ENCODE measurements at places on chromosomes 3 and 15.

GRCh38 chr3:143083781-143084180 is 35.8 kb upstream of the CHST2 start:
- no peak for DNase-seq

- no peak for DNase-seq
Observed at GRCh38 chr3:178483704-178484103, 52.5 kb upstream of the KCNMB2 start.

- no peak for DNase-seq
Observed at GRCh38 chr15:64311566-64311965, 44.4 kb downstream of the CSNK1G1 start.

DNA sequence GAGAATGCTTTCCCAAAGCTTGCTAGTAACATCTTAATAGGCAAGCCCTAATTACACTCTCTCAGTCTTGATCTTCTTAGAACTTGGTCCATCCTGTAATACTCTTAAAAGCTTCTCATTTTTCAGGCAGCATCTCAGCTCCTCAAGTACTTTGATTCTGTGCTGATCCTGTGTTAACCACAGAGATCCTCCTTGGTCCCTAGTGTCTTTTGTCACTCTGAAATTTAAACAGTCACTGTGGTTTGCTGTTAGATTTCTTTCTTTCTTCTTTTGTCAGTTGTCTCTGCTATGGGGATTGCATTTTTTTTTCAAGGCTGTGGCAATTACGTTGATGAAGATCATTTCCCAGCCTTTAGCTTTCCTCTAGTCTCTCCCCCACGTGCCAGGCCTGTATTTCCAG is 26.0 kb upstream of the UBE3A start:
- no peak for DNase-seq

DNA sequence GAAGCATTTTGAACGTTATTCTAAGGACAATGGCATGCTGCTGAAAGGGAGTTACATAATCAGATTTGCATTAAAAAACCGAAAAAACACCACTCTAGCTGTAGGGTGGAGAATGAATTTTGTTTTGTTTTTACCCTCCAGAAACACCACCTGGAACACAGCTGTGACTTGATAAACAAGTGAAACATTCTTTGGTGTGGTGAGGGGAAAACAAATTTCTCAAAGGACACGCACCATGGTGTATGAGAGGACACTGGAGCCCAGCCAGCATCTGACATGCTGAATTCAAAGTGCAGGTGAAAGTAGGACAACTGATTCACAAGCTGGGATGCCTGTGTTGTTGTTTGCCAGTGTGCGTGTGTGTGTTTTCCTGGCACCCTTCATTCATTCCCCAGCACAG is 554.5 kb upstream of the TBL1XR1 start:
- no peak for DNase-seq
